ENCODE measurements at places on chromosomes 7 and 10.

DNA sequence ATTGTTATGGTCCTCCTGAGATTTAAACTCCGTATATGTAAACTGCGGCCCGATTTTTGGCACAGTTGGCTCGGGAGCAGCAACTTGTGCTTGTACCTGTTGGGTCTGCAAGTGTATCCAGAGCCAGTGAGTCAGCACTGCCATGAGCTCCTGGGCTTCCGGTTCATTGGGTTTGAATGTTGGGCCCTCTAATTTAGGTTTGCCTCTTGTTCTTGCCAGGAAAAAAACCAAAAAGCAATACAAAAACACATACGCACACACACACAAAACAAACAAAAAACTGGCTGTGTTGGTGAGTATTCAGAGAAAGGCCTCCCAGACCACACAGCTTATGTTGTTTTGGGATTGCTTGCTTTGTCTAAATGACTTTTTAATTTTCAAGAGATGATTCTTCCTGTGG is 26.3 kb downstream of the SND1 start:
- DNase-seq = no peak

DNA sequence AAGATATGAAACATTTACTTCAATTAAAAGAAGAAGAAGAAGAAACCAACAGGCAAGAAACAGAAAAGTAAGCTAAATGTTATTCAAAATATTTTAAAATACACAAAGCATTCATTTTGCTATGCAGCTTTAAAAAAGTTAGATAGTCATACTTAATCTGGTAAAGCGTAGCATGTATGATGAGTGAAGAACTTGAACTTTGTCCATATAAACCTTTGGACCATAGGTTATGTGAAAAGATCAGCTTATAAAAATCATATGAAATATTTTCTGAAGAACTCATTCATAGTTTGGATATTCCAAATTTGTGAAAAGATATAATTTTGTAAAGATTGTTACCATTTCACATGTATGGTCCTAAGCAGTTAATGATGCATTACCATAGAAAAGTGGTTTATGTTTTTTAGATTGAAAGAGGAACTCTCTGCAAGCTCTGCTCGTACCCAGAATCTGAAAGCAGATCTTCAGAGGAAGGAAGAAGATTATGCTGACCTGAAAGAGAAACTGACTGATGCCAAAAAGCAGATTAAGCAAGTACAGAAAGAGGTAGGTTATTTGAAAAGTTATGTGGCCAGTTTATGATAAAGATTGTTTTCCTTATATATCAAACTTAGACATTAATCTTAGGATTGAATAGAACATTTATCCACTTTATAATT is 37.3 kb downstream of the KIF20B start:
- DNase-seq = no peak

DNA sequence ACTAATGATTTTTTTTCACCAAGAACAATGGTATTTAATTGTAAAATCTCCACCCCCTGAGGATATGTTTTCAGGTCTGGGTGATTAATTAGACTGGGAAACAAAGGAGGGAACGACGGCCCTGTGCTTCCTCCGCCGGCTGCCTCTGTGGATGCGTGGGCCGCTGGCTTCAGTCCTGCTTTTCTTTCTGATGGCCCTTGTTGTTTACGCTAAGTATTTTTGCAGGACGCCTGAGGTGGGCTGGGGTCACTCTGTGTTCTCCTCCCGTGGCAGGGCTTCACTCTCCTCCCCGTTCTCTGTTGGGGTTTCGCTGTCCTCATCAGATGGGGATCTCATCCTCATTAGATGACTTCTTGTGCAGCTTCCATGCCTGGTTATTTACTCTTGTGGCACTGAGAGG is 5.2 kb upstream of the ACBD5 start:
- no peak for DNase-seq

- DNase-seq = no peak
These were observed 110.6 kb downstream of the LSM5 start for GRCh38 chr7:32379510-32380112.

DNA sequence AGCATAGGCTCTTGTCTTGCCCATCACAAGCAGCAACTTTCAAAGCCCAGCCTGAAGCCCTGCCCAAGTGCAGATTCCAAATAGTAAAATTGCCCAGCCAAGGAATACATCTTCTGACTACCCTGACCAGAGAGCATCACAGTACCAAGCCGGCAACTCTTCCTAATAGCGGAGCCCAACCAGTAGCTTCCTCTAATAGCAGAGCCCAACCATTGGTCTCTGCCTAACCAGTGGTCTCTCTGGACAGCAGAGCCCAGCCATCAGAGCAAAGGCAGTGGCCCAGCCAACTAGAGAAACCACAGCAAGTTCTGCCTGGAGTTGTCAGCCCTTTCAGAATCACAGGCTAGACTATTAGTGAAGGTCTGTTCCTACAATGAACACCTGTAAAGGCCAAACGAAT is 285.6 kb downstream of the HGF start:
- DNase-seq = no peak

Measured in activated CD4-positive, CD25-positive, alpha-beta regulatory T cell (primary cell).